ENCODE measurements at places on chromosomes 4 and X. TPM values are rescaled to one million over a fixed set of nuclear protein-coding genes. Genes with fewer than 3 reads are reported as not detected.

Gene GAB3
- total RNA-seq, result 2.9 TPM

Gene PNMA6F
- total RNA-seq, result not detected

Gene UNC5C
- total RNA-seq, result 0.07 TPM

Gene TCP11X2
- not detected for total RNA-seq

Gene DCX
- not detected for total RNA-seq

DNA sequence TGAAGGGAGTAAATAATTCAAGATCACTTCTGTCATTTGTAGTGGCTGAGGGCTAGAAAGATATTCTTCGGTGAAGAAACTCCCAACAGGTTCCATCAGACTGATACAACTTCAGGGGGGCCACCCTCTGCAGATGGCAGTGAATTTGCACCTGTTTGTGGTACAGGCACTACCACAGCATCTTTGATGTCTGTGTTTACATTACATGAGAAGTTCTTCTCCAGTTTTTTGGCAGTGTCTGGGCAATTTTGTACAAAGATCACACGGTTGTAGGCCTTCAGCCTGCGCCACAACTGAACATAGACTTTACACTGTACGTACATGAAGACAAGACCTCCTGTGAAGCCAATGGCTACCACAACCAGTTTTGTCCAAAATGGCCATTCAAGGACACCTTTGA, 34.2 kb downstream of the TMA16 start:
- H3K27me3 ChIP-seq, result no peaks in the 10 kb centered on the region
- H3K4me3 ChIP-seq, result no peak overlapping the region
- H3K36me3 ChIP-seq, result peaks cover 37% of the 10 kb centered on the region
- no peaks in the 10 kb centered on the region for H3K4me1 ChIP-seq
- no peak for DNase-seq

GRCh38 chr4:139085141-139085540, 69.6 kb downstream of the NOCT start:
- H3K4me3 ChIP-seq, result peak overlapping the region; percentile 100
- H3K27me3 ChIP-seq, result no peaks in the 10 kb centered on the region
- peaks cover 22% of the 10 kb centered on the region for H3K4me1 ChIP-seq

DNA sequence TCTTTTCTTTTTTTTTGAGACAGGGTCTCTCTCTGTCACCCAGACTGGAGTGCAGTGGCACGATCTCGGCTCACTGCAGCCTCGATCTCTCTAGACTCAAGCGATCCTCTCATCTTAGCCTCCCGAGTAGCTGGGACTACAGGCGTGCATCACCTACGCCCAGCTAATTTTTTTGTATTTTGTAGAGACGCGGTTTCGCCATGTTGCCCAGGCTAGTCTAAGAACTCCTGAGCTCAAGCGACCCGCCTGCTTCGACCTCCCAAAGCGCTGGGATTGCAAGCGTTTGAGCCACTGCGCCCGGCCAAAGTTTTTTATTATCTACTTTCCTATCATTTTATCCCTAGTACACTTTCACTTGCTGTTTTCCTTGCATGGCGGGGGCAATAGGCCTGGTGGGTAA, 1.4 kb downstream of the UBA6 start:
- H3K4me3 ChIP-seq, result peak overlapping the region; percentile 87
- H3K36me3 ChIP-seq, result peaks cover 39% of the 10 kb centered on the region
- peak overlapping the region; percentile 94 for H3K27ac ChIP-seq
- DNase-seq, result no peak

- no peak overlapping the region for H3K4me3 ChIP-seq
- DNase-seq, result no peak
- no peaks in the 10 kb centered on the region for H3K4me1 ChIP-seq
- H3K36me3 ChIP-seq, result no peaks in the 10 kb centered on the region
Measured at GRCh38 chr4:8316251-8316771, 46.8 kb downstream of the HTRA3 start.

DNA sequence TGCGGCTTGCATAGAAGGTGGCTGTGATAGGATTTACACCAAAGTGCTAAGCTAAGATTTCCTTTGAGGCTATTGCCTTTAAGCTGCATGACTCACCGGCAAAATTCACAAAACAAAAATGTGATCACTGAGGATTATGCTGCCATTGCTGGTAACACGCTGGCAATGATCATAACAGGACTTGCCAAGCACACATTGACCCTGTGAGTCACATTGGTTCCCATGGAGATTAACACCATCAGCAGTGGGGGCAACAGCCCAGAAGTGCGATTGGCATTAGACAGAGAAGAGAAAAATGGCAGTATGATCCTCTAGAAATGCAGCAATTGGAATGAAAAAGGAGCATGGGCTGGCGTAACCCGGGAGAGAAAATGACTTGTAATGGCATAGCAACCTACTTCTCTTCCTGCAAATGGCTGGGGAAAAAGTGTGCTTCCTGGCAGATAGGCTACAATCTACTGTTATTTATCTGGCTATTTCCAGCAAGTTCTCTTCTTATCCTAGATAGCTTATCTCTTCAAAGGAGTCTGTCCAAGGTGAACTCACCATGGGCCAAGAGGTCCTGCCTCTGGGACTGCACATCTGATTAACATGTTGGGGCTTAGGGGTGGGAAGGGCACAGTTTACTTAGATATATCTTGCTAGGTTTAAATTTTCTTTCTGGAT, 314.2 kb upstream of the IGFBP7 start:
- no peak overlapping the region for H3K27ac ChIP-seq
- no peaks in the 10 kb centered on the region for H3K4me1 ChIP-seq
- H3K36me3 ChIP-seq, result no peaks in the 10 kb centered on the region
- no peak overlapping the region for H3K4me3 ChIP-seq
- H3K27me3 ChIP-seq, result no peaks in the 10 kb centered on the region

- H3K4me3 ChIP-seq, result no peak overlapping the region
- H3K27me3 ChIP-seq, result no peaks in the 10 kb centered on the region
- no peaks in the 10 kb centered on the region for H3K4me1 ChIP-seq
- H3K27ac ChIP-seq, result no peak overlapping the region
- no peaks in the 10 kb centered on the region for H3K36me3 ChIP-seq
Measured at GRCh38 chr4:126532527-126532926, 1100.2 kb upstream of the INTU start.

DNA sequence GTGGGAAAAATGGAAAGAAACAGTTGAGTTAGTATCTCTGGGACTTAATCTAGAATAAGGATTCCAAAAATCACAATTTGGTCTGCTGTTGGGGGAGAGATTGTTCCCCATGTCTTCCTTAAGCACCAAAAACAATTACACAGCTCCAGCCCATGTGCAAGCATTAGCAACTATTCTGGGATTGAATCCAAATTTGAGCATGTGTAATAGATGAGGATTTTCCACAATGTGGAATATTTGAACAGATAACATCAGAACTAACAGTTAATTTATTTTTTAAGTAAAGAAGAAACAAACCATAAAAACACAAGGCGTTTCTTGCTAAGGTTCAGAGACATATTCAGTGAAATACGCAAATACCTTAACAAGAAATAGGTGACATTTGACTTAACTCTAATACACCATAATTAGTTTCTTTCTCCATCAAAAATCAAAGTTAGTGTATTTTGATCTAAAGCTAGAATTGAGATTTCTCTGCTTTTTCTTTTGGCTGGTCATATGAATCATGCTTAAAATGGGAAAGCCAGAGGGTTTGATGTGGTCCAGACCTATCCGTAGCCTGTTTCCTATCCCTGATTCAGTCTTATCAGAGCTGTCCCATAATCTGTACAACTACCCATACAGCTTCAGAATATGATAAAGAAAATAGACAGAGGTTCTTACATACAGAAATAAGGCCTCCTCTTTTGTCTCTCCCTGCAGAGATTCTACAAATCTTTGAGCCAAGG, 413.4 kb downstream of the PACRGL start:
- no peaks in the 10 kb centered on the region for H3K27me3 ChIP-seq
- no peak overlapping the region for H3K4me3 ChIP-seq
- no peak for DNase-seq
- no peak overlapping the region for H3K27ac ChIP-seq

DNA sequence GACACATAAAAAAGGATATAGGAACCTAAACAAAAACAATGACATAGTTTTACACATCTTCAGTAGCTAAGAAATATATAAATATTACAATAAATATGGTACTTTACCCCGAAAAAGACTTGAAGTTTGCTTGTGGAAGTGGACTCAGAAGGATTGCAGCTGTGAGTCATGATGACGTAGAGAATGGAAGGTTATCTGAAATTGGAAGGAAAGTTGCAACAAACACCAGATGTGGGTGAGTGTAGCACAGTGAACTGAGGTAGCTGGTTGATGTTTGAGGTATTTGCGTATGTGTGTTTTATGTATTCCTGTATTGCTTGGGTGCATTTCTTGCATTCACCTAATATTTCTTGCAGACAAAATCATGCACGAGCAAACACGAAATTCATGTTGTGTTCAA, 113.0 kb downstream of the ARX start:
- H3K36me3 ChIP-seq, result peaks cover 29% of the 10 kb centered on the region
- DNase-seq, result no peak
- no peak overlapping the region for H3K27ac ChIP-seq
- no peaks in the 10 kb centered on the region for H3K4me1 ChIP-seq

DNA sequence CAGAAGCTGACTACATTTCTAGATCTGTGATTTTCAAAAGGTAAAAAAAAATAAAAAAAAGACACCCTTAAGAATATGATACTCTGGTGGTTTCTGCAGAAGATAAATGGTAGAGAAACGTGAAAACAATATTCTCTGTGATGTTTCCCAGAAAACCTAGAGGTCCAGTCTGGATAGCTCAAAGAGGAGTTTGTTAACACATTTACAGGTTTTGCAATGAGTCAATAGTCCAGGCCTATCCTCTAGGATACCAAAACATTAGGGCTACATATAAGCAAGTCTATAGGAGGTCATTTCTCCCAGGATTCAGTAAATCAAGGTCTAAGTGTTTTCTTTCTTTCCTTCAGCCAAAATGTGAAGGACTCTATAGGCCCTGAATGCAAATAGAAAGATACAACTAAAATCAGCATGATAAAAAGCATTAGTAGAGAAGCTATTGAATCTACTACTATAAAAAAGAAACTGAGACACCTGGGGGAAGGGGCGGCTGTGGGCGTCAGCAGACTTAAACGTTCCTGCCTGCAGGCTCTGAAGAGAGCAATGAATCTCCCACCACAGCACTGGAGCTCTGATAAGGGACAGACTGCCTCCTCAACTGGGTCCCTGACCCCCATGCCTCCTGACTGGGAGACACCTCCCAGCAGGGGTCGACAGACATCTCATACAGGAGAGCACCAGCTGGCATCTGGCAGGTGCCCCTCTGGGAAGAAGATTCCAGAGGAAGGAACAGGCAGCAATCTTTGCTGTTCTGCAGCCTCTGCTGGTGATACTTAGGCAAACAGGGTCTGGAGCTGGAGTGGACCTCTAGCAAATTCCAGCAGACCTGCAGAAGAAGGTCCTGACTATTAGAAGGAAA, 33.7 kb upstream of the SPP1 start:
- no peak overlapping the region for H3K4me3 ChIP-seq
- no peaks in the 10 kb centered on the region for H3K36me3 ChIP-seq
- no peak for DNase-seq

DNA sequence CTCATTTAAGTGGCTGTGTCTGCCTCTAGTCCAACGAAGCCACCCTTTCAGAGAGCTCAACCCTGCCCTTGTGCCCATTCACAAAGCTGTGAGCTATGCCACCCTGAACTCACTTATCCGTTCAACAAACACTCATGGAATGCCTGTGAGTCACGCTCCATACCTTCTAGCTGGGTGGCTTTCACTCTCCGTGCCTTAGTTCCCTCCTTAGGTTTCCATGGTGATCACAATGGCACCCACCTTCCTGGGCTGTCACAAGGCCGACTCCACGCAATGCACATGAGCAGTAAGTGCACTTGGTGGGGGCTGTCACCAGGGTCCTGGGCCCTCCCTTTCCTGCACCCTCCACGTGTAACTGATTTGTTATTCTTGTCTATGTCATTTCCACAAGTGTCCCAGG, 37.2 kb upstream of the PPP2R2C start:
- peaks cover 2% of the 10 kb centered on the region for H3K36me3 ChIP-seq
- no peak for DNase-seq
- no peak overlapping the region for H3K27ac ChIP-seq
- no peaks in the 10 kb centered on the region for H3K4me1 ChIP-seq
- H3K4me3 ChIP-seq, result no peak overlapping the region

- H3K4me1 ChIP-seq, result no peaks in the 10 kb centered on the region
- no peaks in the 10 kb centered on the region for H3K27me3 ChIP-seq
- no peak overlapping the region for H3K27ac ChIP-seq
Measured at GRCh38 chr4:47500776-47501175, 15.7 kb downstream of the ATP10D start.

- H3K4me3 ChIP-seq, result no peak overlapping the region
- H3K4me1 ChIP-seq, result peaks cover 4% of the 10 kb centered on the region
- DNase-seq, result no peak
Measured at GRCh38 chr4:6606465-6607235, 31.7 kb downstream of the MAN2B2 start.

- H3K4me3 ChIP-seq, result no peak overlapping the region
- no peaks in the 10 kb centered on the region for H3K4me1 ChIP-seq
Measured at GRCh38 chr4:97828646-97829045, 314.6 kb downstream of the STPG2 start.

DNA sequence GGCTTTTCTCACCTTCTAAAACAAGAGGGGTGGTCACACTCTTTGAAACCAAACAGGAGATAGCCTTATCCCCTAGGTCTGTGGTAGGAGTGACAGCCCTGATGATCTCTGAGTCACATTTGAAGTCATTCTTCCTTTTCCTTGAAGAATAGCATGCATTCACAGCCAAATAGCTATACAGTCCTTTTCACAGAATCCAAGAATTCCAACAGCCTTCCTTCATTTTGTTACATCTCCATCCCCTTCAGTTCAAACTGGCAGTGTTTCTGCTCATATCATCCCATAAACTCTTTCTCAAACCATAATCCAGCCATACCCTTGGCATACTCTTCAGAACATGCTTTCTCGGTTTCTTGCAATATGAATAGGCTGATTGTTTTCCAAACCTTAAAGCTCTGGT, 33.3 kb upstream of the TMEM184C start:
- H3K4me1 ChIP-seq, result no peaks in the 10 kb centered on the region
- no peak for DNase-seq
- H3K27ac ChIP-seq, result no peak overlapping the region
- H3K27me3 ChIP-seq, result peaks cover 9% of the 10 kb centered on the region
- no peak overlapping the region for H3K4me3 ChIP-seq

- H3K4me3 ChIP-seq, result no peak overlapping the region
- no peaks in the 10 kb centered on the region for H3K27me3 ChIP-seq
- no peaks in the 10 kb centered on the region for H3K36me3 ChIP-seq
- DNase-seq, result no peak
- no peak overlapping the region for H3K27ac ChIP-seq
Measured at GRCh38 chrX:148426467-148426866, 74.0 kb upstream of the AFF2 start.

All from activated CD4-positive, alpha-beta T cell treated with anti-CD3 and anti-CD28 coated beads for 36 hours (primary cell).